Right renal pelvis (tissue), 4 donors: ENCODE measurements at places on chromosomes 2 and 18.

GRCh38 chr2:242063850-242064249 lies 194.3 kb downstream of the RTP5 start:
- DNase-seq, result no peak

DNA sequence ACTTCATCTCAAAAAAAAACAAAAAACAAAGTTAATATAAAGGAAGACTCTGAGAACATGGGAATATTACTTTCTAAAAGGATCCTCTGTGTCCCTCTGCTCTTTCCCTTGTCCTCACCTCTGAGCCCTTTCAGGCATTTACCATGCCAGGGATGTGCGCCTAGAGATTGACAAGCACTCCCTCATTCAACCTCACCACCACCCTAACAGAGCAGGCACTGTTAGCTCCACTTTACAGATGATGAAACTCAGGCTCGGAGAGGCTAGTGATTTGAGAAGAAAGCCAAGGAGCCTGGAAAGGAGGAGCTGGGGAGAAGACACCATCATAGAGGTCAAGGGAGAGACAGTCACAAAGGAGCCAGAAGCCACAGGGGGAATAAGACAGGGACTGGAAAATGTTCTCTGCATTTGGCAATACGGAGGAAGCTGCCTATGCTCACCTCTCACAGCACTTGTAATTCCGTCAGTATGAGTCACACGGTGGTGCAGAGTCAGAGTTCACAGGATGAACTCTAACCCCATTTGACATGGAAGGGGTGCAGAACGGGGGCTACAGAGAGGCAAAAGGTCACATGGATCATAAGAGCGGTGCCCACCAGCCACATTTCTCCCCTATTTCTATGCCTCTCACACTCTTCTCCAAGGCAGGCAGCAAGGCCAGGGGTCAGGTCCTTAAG lies 101.8 kb upstream of the NFU1 start:
- no peak for DNase-seq

GRCh38 chr2:11582862-11583752 lies 49.3 kb downstream of the GREB1 start:
- peak; percentile 28 for DNase-seq

GRCh38 chr18:52367953-52368742 lies 28.2 kb downstream of the DCC start:
- no peak for DNase-seq

GRCh38 chr18:26700728-26701127 lies 152.4 kb upstream of the KCTD1 start:
- DNase-seq, result no peak

GRCh38 chr2:80670763-80671162 lies 366.2 kb upstream of the LRRTM1 start:
- DNase-seq, result no peak

DNA sequence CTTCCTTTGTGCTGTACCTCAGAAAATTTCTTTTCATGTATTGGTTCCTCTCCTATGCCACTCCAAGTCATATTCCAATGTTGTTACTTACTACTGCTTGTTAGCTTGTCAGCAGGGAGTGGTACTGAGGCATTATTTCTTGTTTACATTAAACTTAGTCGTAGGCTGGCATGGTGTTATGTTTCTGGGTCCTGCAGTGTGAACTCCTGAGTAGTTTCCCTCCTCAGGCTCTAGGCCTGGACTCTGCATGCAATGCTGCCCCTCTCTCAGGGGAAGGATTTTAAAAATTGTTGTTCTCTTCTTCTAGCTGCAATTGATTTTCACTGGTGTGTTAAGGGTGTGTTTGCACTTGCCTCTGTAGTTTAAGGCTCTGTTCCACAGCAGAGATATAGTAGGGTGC lies 671.6 kb downstream of the PLCL1 start:
- no peak for DNase-seq
